ENCODE measurements at places on chromosomes 12 and 14. TPM values are rescaled to one million over a fixed set of nuclear protein-coding genes. Genes with fewer than 3 reads are reported as not detected.

The ADAMTS20 gene
- not detected for total RNA-seq

The RNASE3 gene
- total RNA-seq: not detected

The SPTB gene
- not detected for total RNA-seq

The NUP107 gene
- 32.2 TPM for total RNA-seq

The MGAT4C gene
- not detected for total RNA-seq

The PLBD2 gene
- 25.8 TPM for total RNA-seq

The SRRM4 gene
- total RNA-seq: not detected

The PRPF40B gene
- 14.5 TPM for total RNA-seq

The NANOG gene
- not detected for total RNA-seq

The ITGB7 gene
- total RNA-seq: 9.4 TPM

The ARL6IP4 gene
- 183 TPM for total RNA-seq

The CPNE6 gene
- total RNA-seq: not detected

The FOXA1 gene
- 2.9 TPM for total RNA-seq

The DEGS2 gene
- total RNA-seq: 1.4 TPM

The RILPL2 gene
- 3.0 TPM for total RNA-seq

The HHIPL1 gene
- 0.21 TPM for total RNA-seq

The SLC6A12 gene
- total RNA-seq: not detected

The CDKL1 gene
- total RNA-seq: 14.2 TPM

The HCAR3 gene
- 8.9 TPM for total RNA-seq

The SMOC1 gene
- 15.8 TPM for total RNA-seq

The PTPRO gene
- 0.24 TPM for total RNA-seq

The GLI1 gene
- under 0.01 TPM for total RNA-seq

The DAO gene
- total RNA-seq: not detected

The LTB4R gene
- total RNA-seq: 13.5 TPM

The TRIM9 gene
- not detected for total RNA-seq

The EFS gene
- total RNA-seq: 7.7 TPM

The GPR132 gene
- 0.24 TPM for total RNA-seq

The OLR1 gene
- under 0.01 TPM for total RNA-seq

The PRH2 gene
- total RNA-seq: not detected

The EIF2S3B gene
- total RNA-seq: 0.72 TPM

The IL22 gene
- not detected for total RNA-seq

The TTC8 gene
- total RNA-seq: 13.4 TPM

The TMEM253 gene
- total RNA-seq: 0.24 TPM

The OTX2 gene
- total RNA-seq: not detected

The CBLN3 gene
- 0.96 TPM for total RNA-seq

The AVPR1A gene
- not detected for total RNA-seq
